Activated T-helper 17 cell treated with anti-CD3 and anti-CD28 coated beads, Interleukin-2, amount 50 U/mL, for 72 hours (primary cell): ENCODE measurements at places on chromosomes 5 and 9. TPM values are rescaled to one million over a fixed set of nuclear protein-coding genes. Genes with fewer than 3 reads are reported as not detected.

Gene BARHL1
- total RNA-seq: not detected

Gene SLC6A19
- not detected for total RNA-seq

Gene ADRA1B
- total RNA-seq: not detected

Gene TEX48
- 0.67 TPM for total RNA-seq

Gene GHR
- total RNA-seq: not detected

Gene WASHC1
- total RNA-seq: 14.9 TPM

Gene URM1
- 41.4 TPM for total RNA-seq

Gene SPINK4
- not detected for total RNA-seq

Gene PPP3R2
- total RNA-seq: not detected

Gene ARL14EPL
- total RNA-seq: not detected

Gene PPP2R2B
- 1.0 TPM for total RNA-seq

Gene ZDHHC11B
- total RNA-seq: 7.0 TPM

Gene CNTNAP3B
- not detected for total RNA-seq

Gene REEP2
- total RNA-seq: 2.0 TPM

Gene COMMD10
- total RNA-seq: 19.1 TPM
